Activated CD4-positive, alpha-beta memory T cell treated with anti-CD3 and anti-CD28 coated beads for 36 hours (primary cell): ENCODE measurements at places on chromosomes 12 and 14. TPM values are rescaled to one million over a fixed set of nuclear protein-coding genes. Genes with fewer than 3 reads are reported as not detected.

- peaks cover 4% of the 10 kb centered on the region for H3K27me3 ChIP-seq
- H3K4me3 ChIP-seq, result no peak overlapping the region
- H3K36me3 ChIP-seq, result no peaks in the 10 kb centered on the region
- DNase-seq, result no peak
- no peak overlapping the region for H3K27ac ChIP-seq
- H3K4me1 ChIP-seq, result no peaks in the 10 kb centered on the region
Measured at GRCh38 chr12:2277492-2278155, 224.8 kb downstream of the CACNA1C start.

DNA sequence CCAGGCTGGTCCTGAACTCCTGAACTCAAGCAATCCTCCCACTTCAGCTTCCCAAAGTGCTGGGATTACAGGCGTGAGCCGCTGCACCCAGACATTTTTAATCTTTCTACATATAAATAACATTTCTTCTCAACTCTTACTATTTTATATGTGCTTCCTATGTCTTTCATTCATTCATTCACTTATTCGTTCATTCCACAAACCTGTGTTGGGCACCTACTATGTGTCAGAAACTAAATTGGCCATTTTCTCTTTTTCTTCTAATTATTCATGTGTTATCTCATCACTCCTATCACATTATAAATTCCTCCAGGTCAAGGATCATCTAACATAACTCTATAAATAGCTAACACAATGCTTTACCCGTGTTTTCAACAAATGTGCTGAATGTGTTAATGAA is 23.7 kb downstream of the FOXA1 start:
- no peaks in the 10 kb centered on the region for H3K36me3 ChIP-seq
- H3K4me1 ChIP-seq, result no peaks in the 10 kb centered on the region
- DNase-seq, result no peak
- no peak overlapping the region for H3K4me3 ChIP-seq

DNA sequence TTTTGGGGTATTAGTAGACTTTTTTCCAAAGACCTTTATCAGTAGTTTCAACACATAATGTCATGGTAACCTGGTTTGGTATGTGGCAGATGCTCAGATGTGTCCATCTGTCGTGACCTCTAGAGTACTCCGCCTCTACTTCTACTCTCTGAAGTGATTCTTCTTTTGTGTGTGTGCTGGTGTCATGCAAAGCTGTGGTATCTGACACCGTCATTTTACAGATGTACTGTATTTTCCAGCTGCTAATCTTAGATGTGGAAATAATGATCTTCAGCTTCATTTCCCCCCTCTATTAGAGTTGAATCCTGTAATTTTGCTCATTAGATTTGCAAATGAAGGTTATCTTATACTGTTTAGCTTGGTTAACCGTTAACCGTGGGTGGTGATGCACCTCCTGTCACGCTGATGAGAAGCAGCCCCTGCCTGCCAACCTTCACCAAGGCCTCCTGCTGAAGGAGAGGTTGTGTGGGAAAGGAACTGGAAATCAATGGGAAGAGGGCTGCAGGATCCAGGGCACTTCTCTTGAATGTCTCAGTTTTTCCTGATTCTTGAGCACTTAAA is 222.4 kb upstream of the AMIGO2 start:
- peak; percentile 29 for DNase-seq
- H3K27me3 ChIP-seq, result no peaks in the 10 kb centered on the region
- H3K27ac ChIP-seq, result peak overlapping the region; percentile 91
- peak overlapping the region; percentile 56 for H3K4me3 ChIP-seq

DNA sequence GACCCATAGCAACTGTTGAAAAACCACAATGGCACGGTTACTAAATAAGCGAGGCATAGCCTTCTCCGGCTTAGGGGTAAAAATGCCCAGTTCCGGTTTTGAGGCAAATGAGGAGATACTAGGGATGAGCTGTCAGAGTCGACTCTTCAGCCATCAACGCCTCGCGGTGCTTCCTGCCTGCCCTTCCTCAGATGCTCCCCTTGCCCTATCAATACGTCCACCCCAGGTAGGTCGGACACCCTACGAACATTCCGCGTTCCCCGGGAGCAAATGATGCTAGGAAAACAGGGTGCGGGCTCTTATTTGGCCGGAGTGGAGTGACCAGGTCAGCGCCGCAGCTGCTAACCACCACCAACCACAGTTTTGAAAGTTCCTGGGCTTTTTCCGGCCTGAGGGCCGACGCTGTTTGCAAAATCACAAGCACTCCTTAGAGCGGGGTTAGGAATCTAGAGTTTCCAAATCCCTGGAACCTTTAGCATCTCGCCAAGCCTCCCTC is 1.2 kb downstream of the SRSF9 start:
- H3K27ac ChIP-seq, result peak overlapping the region; percentile 86
- peaks cover 24% of the 10 kb centered on the region for H3K36me3 ChIP-seq
- DNase-seq, result peak; percentile 49
- no peaks in the 10 kb centered on the region for H3K27me3 ChIP-seq
- H3K4me1 ChIP-seq, result peaks cover 31% of the 10 kb centered on the region
- peak overlapping the region; percentile 94 for H3K4me3 ChIP-seq

C12orf56 gene
- total RNA-seq, result not detected

IFNG-AS1 gene
- 1.1 TPM for total RNA-seq

ENDOU gene
- not detected for total RNA-seq
